ENCODE measurements at places on chromosomes 16 and 17.
A peak's percentile ranks its signal among the peaks of the same experiment; 100 is the strongest.

GRCh38 chr17:7437950-7438614 lies 1.2 kb upstream of the FGF11 start:
- H3K27ac ChIP-seq = peak overlapping the region; percentile 41
- H3K36me3 ChIP-seq = no peaks in the 10 kb centered on the region
- peaks cover 43% of the 10 kb centered on the region for H3K4me1 ChIP-seq
- H3K27me3 ChIP-seq = no peaks in the 10 kb centered on the region
- DNase-seq = peak; percentile 54

- no peak for DNase-seq
- H3K27ac ChIP-seq = no peak overlapping the region
- H3K36me3 ChIP-seq = no peaks in the 10 kb centered on the region
- no peak overlapping the region for H3K4me3 ChIP-seq
- H3K4me1 ChIP-seq = no peaks in the 10 kb centered on the region
Measured at GRCh38 chr17:78089576-78090281, 38.8 kb downstream of the TMC6 start.

- DNase-seq = no peak
- H3K4me3 ChIP-seq = no peak overlapping the region
- H3K4me1 ChIP-seq = no peaks in the 10 kb centered on the region
- no peak overlapping the region for H3K27ac ChIP-seq
- no peaks in the 10 kb centered on the region for H3K27me3 ChIP-seq
Measured at GRCh38 chr17:2770129-2770528, 20.7 kb upstream of the CCDC92B start.

- DNase-seq = no peak
- H3K27me3 ChIP-seq = no peaks in the 10 kb centered on the region
- no peak overlapping the region for H3K27ac ChIP-seq
- no peak overlapping the region for H3K4me3 ChIP-seq
Measured at GRCh38 chr17:66437476-66438026, 135.1 kb downstream of the PRKCA start.

GRCh38 chr17:27613433-27613832 lies 17.6 kb upstream of the LGALS9 start:
- peaks cover 16% of the 10 kb centered on the region for H3K4me1 ChIP-seq
- no peaks in the 10 kb centered on the region for H3K36me3 ChIP-seq
- DNase-seq = no peak
- no peak overlapping the region for H3K4me3 ChIP-seq
- peak overlapping the region; percentile 81 for H3K27ac ChIP-seq
- no peaks in the 10 kb centered on the region for H3K27me3 ChIP-seq

DNA sequence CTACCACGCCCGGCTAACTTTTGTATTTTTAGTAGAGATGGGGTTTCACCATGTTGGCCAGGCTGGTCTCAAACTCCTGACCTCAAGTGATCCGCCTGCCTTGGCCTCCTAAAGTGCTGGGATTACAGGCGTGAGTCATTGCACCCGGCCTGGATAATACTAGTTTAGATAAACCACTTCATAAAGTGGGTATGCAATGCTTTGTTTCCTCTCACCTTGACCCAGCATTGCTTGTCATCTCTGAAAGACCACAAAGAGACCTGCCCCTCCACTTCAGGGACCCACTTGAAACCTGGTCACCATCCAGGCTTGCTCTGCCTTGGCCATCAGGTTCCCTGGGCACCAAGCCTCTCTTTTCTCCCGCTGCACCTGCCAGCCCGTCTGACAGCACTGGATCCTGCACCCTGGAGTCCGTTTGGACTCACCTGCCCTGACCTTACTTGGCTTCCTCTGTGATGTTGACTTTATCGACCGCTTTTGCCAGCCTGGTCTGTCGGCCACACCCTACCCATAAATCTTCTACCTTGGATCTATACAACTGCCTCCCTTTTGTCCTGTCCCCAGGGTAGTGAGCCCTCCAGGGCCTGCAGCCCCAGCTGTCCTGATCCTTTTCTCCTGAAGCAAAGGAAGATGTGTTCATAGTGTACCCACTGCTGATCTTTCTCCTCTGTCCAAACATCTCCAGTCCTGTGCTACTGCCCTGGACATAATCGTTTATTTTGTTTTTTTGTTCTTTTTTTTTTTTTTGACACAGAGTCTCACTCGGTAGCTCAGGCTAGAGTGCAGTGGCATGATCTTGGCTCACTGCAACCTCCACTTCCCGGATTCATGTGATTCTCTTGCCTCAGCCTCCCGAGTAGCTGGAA lies 12.7 kb upstream of the ZG16 start:
- no peaks in the 10 kb centered on the region for H3K4me1 ChIP-seq
- H3K4me3 ChIP-seq = no peak overlapping the region
- H3K36me3 ChIP-seq = no peaks in the 10 kb centered on the region

- H3K27ac ChIP-seq = peak overlapping the region; percentile 92
- peak overlapping the region; percentile 67 for H3K4me3 ChIP-seq
- H3K36me3 ChIP-seq = no peaks in the 10 kb centered on the region
- DNase-seq = peak; percentile 39
Measured at GRCh38 chr16:4767872-4768548, 1.0 kb upstream of the ZNF500 start.

DNA sequence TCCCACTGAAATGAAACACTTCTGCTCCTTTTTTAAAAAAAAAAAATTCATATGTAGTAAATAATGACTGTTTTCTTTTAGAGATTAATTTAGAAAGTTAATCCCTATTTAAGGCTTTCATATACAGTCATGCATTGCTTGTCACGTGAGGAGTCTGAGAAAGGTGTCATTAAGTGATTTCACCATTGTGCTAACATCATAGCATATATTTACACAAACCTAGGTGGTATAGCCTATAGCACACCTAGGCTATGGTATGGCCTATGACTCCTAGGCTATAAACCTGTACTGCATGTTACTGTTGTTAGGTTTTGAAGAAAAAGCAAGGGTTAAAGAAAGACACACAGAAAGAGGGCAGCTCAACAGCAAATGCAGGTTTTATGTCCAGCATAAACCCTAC lies 13.7 kb downstream of the PPY start:
- peaks cover 5% of the 10 kb centered on the region for H3K27me3 ChIP-seq
- no peaks in the 10 kb centered on the region for H3K36me3 ChIP-seq
- H3K4me3 ChIP-seq = no peak overlapping the region
- H3K4me1 ChIP-seq = no peaks in the 10 kb centered on the region
- no peak overlapping the region for H3K27ac ChIP-seq
- no peak for DNase-seq

- H3K27me3 ChIP-seq = no peaks in the 10 kb centered on the region
- DNase-seq = no peak
- peak overlapping the region; percentile 20 for H3K4me3 ChIP-seq
- peak overlapping the region; percentile 15 for H3K27ac ChIP-seq
Measured at GRCh38 chr16:89827383-89828198, 684 bp upstream of the SPIRE2 start.

GRCh38 chr17:10772425-10773380 lies 31.2 kb downstream of the TMEM238L start:
- H3K27me3 ChIP-seq = no peaks in the 10 kb centered on the region
- no peaks in the 10 kb centered on the region for H3K36me3 ChIP-seq
- no peak overlapping the region for H3K4me3 ChIP-seq
- DNase-seq = no peak
- H3K27ac ChIP-seq = no peak overlapping the region

GRCh38 chr16:49543631-49543946 lies 170.0 kb downstream of the C16orf78 start:
- no peaks in the 10 kb centered on the region for H3K27me3 ChIP-seq
- H3K36me3 ChIP-seq = no peaks in the 10 kb centered on the region
- no peak overlapping the region for H3K4me3 ChIP-seq
- no peak overlapping the region for H3K27ac ChIP-seq

- no peak for DNase-seq
- H3K27ac ChIP-seq = no peak overlapping the region
- H3K36me3 ChIP-seq = no peaks in the 10 kb centered on the region
- no peaks in the 10 kb centered on the region for H3K4me1 ChIP-seq
- no peak overlapping the region for H3K4me3 ChIP-seq
Measured at GRCh38 chr17:77872714-77873499, 85.6 kb upstream of the TNRC6C start.

DNA sequence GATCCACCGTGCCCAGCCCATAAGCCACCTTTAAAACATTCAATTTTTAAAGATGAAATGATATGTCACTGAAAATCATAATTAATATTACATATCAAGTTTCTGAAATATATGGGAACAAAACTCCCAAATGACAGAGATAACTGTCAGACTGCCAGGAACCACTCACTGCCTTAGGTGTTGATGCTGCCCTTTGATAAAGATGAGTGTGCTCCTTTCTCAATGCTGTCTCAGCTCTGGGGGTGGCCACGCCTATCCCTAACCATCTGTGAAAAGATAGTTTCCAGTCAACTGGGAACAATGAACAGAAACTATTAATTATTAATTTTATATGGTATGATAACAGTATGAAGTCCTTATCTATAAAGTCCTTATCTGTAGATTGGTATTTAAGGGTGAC lies 177.7 kb downstream of the MYO1D start:
- H3K27me3 ChIP-seq = no peaks in the 10 kb centered on the region
- H3K4me1 ChIP-seq = no peaks in the 10 kb centered on the region
- DNase-seq = no peak
- H3K27ac ChIP-seq = no peak overlapping the region
- H3K4me3 ChIP-seq = no peak overlapping the region

- no peak overlapping the region for H3K27ac ChIP-seq
- no peak for DNase-seq
- no peaks in the 10 kb centered on the region for H3K36me3 ChIP-seq
- no peak overlapping the region for H3K4me3 ChIP-seq
- no peaks in the 10 kb centered on the region for H3K4me1 ChIP-seq
Measured at GRCh38 chr16:12558641-12559040, 245.0 kb downstream of the CPPED1 start.

GRCh38 chr16:27324851-27325301 lies 11.1 kb downstream of the IL4R start:
- H3K4me1 ChIP-seq = peaks cover 7% of the 10 kb centered on the region
- H3K27ac ChIP-seq = peak overlapping the region; percentile 98
- no peaks in the 10 kb centered on the region for H3K27me3 ChIP-seq
- no peak overlapping the region for H3K4me3 ChIP-seq

DNA sequence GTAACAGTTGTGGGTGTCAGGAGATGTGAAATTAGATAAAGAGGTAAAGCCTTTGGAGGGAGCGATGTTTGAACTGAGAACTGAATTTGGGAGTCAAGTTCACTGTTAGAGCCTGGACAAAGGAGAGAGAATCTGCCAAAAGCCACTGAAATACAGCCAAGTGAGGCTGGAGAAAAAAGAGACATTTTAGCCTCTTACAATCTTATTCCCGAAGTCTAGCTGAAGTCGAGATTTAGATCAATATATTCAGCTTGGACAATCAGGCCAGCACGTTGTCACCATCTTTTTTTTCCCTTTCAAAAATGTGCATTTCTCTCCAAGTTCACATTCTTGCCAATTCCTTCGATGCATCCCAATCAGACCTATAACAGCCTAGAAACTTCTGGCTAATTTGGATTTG lies 312.2 kb downstream of the RBFOX1 start:
- H3K4me1 ChIP-seq = no peaks in the 10 kb centered on the region
- no peak overlapping the region for H3K27ac ChIP-seq
- DNase-seq = no peak

- no peaks in the 10 kb centered on the region for H3K36me3 ChIP-seq
- no peak for DNase-seq
- H3K27me3 ChIP-seq = no peaks in the 10 kb centered on the region
- no peak overlapping the region for H3K4me3 ChIP-seq
- H3K4me1 ChIP-seq = no peaks in the 10 kb centered on the region
- H3K27ac ChIP-seq = no peak overlapping the region
Measured at GRCh38 chr16:83269048-83269447, 538.7 kb upstream of the HSBP1 start.

DNA sequence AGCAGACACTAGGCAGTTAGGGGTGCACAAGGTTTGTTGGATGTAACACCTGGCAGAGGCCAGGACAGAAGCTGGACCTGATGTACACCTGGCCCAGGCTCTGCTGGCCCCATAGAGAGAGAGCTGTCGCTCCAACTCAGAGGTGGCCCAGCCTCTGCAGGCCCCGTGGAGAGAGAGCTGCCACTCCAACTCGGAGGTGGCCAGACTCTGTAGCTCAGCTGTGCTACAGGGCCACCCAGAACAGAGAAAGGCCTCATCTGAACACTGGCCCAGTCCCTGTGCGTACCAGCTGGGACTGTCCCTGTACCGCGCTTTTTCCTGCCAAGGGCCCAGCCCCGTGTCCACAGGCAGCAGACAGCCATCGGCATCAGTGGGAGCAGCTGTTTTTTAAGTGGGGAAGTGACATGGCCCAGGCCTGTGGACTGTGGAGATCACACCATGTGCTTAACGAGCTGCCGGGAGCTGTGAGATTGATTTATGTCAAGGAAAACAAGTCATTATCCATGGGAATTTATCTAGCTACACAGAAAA lies 176.4 kb upstream of the CHMP6 start:
- H3K4me1 ChIP-seq = no peaks in the 10 kb centered on the region
- H3K27ac ChIP-seq = no peak overlapping the region
- H3K36me3 ChIP-seq = no peaks in the 10 kb centered on the region
- H3K4me3 ChIP-seq = no peak overlapping the region
- DNase-seq = no peak

GRCh38 chr16:53771655-53772497 lies 67.9 kb downstream of the FTO start:
- H3K27ac ChIP-seq = peak overlapping the region; percentile 22
- no peaks in the 10 kb centered on the region for H3K4me1 ChIP-seq
- H3K4me3 ChIP-seq = no peak overlapping the region
- no peak for DNase-seq

DNA sequence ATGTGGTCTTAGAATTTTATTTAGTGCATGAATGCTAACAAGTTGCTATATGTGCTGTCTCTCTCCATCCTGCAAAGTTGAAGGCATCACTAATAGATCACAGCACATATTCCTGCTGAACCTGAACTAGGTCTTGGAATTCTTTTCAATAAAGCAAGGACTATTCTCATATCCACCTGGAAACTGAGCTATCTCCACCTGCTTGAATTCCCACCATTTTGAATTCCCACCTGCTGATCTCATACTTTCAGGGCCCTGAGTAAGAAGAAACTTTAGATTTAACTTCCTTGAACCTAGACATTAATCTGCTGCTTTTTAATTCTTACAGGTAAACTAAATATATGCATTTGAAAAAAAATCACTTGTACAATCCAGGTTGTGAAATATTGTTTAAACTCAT lies 445.3 kb upstream of the CCL2 start:
- H3K4me1 ChIP-seq = no peaks in the 10 kb centered on the region
- no peak for DNase-seq
- H3K27me3 ChIP-seq = no peaks in the 10 kb centered on the region
- H3K27ac ChIP-seq = no peak overlapping the region

DNA sequence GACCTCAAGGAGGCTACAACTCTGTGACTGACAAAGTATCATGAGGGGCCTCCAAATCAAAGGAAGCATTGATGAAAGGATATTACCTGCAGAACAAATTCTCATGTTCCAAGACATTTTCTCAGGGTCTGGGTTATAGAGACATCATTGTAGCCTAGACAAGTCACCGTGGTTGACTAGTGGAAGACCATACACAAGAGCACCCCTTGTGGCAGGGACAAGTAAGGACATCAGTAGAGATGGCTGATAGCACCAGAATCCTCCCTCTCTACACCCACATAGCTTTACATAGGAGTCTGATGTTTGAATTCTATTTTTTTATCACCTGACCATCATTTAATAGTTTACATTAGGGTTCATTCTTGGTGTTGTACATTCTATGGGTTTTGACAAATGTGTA lies 32.5 kb upstream of the CDH8 start:
- no peak for DNase-seq
- no peak overlapping the region for H3K4me3 ChIP-seq

- H3K4me3 ChIP-seq = no peak overlapping the region
- H3K27ac ChIP-seq = no peak overlapping the region
- H3K36me3 ChIP-seq = no peaks in the 10 kb centered on the region
- H3K4me1 ChIP-seq = no peaks in the 10 kb centered on the region
Measured at GRCh38 chr16:516301-516700, 11.2 kb upstream of the CAPN15 start.
